Fibroblast of skin of left quadriceps (primary cell): ENCODE measurements at places on chromosomes 1 and 21.

DNA sequence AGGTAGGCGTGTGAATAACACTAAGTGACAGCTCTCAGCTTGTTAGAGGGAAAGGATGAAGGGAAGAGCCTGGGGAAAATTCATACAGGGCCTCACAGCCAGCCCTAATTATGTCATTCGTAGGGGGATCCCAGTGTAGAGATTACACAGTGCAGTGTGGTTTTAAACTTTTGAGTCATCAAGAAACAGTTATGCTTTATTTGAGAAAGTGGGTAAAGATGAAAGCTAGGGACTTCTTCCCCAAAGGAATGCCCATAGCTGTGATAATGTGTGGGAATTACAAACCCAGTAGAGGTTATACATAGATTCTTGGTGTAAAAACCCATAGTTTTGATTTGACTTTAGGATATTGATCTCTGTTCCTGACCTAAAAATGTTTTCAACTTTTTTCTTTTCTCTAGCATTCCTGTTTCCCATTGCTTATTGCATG lies 1.9 kb downstream of the TTF2 start:
- no peak for DNase-seq

- DNase-seq: no peak
Observed at GRCh38 chr1:219657186-219657585, 44.3 kb upstream of the ZC3H11B start.

DNA sequence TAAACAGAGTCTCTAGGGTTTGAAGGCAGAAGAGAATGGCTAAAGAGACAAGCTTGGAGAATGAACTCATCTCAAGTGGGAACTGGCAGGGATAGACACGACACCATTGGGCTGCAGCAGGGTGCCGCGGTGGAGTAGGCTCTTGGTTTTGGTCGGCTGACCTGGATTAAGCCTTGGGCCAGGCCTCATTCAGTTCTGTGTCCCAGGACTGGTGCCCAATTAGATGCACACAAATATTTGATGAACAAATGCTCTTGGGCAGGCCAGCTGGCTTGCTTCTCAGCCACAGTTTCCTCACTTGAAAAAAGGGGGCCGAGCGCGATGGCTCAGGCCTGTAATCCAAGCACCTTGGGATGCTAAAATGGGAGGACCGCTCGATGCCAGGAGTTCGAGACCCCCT lies 53.4 kb upstream of the CITED4 start:
- DNase-seq: no peak

GRCh38 chr1:150708595-150708994 lies 11.6 kb upstream of the GOLPH3L start:
- DNase-seq: no peak

- peak; percentile 91 for DNase-seq
Observed at GRCh38 chr1:97433094-97433823, 487.6 kb downstream of the DPYD start.

DNA sequence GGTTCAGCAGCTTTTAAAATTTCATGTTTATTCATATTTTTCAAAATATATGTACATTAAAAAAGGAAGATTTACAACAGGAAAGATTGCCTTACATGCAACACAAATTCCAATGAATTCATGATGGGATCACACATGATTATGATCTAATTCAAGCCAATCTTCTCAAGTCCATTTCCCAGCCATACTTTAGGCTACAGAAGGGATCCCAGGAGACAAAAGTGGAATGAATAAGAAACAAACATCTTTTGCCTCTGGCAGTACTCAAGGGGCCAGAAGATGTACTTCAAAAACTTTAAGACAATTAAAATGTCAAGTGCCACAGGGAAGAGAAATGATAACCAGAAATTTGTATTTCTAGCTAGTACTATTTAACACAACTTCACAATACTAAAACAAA lies 10.2 kb upstream of the SH2D5 start:
- no peak for DNase-seq

- DNase-seq: no peak
Observed at GRCh38 chr1:61152066-61152465, 69.7 kb downstream of the NFIA start.
